ENCODE measurements at places on chromosomes 12 and 14.

DNA sequence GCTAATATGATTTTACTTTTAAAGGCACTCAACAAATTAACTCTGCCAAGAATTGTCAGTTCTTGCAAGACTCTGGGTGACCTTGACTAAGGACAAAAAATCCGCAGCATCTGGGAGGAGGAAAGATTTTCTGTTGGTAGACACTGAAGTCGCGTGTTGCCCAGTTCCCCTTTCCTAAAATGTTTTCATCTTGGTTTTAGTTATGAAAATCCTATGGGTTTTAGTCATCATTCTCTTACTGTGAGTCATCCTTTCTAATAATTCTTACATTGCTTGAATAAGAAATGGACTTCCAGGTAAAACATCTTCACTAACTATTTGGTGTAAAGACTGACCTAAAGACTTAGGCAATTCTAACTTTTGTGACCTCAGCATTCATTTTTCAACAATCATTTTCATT lies 9.1 kb downstream of the GSG1 start:
- DNase-seq, result no peak

DNA sequence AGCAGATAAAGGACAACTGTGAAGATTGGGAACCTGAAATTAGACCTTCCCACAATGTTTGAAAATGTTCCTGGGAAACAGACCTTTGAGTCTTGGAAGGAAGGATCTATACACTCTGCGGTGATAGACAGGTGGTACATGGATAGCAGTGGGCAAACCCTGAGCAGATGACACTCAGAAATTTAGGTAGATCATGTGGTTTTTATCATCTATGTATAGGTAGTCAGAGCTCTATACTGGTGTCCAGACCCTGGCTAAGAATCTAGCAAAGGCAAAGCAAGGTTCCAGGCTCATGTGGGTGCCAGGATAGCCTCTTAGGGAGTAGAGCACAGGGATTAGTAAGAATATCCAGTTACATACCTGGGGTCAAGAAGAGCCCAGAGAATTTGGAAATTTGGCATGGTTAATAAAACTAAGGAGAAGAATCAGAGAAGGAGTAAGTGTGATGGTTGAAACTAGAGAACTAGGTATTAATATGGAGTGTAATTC lies 331.2 kb upstream of the FBXO33 start:
- DNase-seq, result no peak

DNA sequence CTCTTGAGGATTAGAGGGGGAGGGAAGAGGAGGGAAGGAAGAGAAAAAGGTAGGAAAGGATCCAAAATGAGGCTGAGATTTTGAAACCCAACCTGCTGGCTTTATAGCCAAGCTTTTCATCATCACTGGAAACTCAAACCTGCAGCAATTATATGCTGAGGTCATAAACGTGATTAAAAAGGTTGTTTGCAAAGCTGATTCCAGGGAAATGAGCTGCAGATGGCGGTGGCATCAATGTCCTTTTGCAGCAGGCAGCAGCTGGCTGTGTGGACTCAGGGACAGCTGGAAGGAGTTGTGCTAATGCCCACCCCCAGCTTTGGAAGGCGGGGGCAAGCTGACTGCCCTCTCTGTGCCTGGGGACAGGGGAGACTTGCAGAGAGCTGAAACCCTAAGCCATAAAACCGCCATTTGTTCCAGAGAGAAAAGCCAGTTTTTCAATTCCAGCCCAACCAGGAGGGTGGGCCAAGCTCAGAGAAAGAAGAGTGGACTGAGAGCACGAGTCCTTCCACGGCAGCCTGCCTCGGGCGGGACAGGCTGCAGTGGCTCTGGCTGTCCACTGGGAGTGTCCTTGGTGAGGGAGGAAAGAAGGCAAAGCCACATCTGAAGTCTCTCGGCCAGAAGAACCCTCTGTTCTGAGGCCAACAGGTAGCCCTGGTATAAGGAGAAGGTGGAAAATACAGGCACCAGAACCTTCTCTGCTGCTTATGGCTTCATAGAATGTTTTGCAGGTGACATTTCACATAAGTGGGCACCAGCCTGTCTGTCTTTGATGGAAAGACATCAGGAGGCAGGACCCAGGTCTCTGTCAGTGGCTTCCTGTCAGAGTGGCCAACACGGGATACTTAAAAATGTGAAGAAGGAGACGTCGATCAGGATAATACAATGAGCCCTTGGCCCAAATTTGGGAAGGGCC lies 90.7 kb downstream of the SINHCAF start:
- peak; percentile 31 for DNase-seq

DNA sequence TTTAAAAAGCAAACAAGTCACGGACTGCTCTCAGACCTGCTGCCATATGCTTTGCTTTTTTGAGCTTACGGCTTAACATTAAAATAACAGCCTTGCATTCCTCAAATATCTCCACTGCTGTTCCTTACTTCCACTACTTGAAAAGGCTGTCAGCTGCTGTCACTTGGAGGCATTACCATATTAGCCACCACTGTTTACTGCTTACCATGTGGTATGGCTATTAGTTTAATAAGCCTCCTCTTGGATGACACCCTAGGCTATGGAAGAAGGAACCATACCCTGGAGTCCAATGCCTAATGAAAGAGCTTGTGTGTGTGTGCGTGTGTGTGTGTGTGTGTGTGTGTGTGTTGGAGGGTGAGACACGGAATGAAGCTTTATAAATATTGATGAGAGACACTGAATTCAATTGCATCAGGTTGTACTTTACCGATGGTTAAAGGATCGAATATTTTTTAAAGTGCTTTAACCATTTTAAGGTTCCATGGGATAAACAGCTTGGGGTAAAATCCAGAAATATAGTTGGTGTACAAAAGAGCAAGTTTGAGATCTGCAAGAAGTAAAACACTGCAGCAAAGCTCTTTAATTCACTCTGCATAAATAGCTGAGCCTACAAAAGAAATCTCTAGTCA lies 174.5 kb downstream of the TTC7B start:
- DNase-seq, result no peak

DNA sequence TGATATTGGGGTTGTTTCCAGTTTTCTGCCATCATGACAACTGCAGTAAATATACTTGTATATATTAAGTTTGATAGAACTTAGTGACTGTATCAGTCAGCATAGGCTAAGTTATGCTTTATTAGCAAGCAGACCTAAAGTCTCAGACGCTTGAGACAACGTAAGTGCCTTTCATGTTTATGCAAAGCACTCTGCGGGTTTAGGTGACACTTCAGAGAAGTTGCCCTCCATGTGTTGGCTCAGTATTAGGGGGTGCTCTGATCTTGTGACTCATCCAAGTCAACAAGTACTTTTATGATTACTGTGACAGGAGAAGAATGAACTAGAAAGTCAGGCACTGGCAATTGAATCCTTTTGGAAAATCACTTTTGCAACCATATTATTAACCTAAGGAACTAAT lies 13.3 kb upstream of the OTOGL start:
- no peak for DNase-seq

DNA sequence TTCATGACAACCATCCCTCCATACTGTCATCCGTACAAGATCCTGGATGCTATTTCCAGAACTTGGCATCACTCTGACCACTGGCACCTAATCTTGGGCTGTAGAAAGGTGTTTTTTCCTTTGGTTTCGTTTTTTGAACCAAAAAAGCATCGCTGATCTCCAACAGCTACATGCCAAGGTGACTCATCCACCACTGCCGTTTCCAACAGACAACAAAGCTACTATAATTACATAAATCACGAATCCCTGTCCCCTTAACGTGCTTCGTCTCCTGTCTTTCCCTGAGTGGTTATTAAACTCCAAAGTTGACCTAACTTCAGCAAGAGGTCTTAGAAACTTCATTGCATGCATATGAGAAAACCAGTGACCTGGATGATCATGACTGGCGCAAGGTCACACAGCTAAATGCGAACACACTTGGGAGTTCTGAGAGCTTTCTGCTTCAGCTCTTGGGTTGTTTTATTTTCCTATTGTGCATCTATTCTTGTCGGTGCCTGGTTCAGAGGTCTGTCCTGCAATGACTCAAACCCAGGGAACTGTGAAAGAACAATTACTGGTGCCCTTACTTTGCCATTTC lies 99.9 kb downstream of the PPM1H start:
- DNase-seq, result no peak

- DNase-seq, result no peak
These were observed 40.4 kb upstream of the BTG1 start for GRCh38 chr12:92186038-92186470.

- DNase-seq, result no peak
These were observed 23.7 kb downstream of the SEL1L start for GRCh38 chr14:81509838-81510452.

DNA sequence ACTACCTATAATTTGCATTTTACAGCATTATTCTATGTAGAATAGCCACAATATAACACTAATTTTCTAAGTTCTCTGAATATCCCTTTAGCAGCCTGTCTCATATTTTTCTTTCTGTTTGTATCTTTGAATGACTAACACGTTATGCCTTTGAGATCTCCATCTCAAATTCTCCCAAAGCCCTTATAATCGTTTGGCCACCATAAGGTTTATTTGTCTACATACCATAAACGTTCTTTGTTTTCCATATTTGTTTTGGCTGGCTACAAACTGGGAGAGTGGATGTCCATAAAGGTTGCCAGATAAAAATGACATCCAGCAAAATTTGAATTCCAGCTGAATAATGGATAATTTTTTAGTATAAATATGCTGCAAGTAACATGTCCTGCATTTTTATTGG lies 203.7 kb downstream of the STXBP6 start:
- DNase-seq, result no peak

Data from midbrain (tissue), 1 donor.